Pulmonary artery endothelial cell (primary cell): ENCODE measurements at places on chromosomes 4 and X.

- DNase-seq, result no peak
These were observed 99.9 kb upstream of the ADRA2C start for GRCh38 chr4:3666263-3666662.

- no peak for DNase-seq
These were observed 35.9 kb downstream of the STK26 start for GRCh38 chrX:132058975-132059374.

DNA sequence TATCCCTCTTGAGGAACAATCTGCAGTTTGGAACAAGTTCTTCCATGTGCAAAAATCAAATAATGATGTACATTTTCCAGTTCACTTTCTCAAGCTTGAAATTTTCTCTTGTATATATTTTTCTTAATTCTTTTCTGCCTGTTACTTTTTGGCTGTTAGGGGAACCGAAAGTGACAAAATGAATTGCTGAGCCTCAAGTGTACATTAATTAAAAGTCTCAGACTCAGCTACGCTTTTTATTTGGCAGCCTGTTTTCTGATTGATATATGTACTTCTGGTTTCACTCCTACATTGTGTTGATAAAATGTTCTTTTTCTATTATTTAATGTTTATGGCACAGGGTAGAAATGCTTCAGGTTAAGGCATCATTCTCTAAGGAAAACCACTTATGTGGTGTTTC, 999.5 kb downstream of the PDHA2 start:
- no peak for DNase-seq

DNA sequence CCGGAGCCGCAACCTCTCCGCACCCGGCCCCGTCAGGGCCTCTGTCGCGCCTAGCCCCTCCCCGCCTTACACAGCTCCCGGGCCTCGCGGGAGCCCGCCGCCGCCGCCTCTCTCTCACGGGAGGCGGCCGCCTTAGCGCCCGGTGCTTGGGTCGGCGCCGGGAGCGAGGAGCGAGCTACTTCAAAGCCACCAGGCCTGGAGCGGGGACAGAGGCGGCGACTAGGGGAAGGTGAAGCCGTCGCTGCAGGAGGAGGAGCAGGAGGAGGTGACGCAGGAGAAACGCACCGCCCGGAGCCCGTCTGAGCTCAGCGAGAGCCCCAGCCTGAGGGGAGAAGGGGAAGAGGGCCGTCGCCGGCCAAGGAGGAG, 250 bp downstream of the USP9X start:
- DNase-seq, result peak; percentile 10

- no peak for DNase-seq
These were observed 3.9 kb upstream of the TMPRSS11B start for GRCh38 chr4:68249434-68249833.

DNA sequence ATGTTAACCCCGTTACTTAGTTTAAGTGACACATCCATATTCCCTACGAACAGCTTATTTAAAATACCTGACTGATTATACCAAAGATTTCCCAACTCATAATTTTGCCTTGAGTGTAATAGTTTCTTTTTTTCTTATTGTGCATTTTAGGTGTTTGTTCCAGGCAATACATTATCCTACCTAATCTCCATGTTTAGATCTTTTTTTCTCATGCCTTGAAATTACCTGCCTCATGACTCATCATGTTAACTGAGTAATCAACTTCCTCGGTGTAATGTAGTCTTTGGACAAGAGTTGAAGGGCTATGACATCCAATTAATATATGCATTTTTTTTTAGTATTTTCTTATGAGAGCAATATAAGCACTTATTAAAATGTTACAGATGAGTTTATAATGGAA, 228.7 kb upstream of the ANKRD50 start:
- DNase-seq, result no peak

DNA sequence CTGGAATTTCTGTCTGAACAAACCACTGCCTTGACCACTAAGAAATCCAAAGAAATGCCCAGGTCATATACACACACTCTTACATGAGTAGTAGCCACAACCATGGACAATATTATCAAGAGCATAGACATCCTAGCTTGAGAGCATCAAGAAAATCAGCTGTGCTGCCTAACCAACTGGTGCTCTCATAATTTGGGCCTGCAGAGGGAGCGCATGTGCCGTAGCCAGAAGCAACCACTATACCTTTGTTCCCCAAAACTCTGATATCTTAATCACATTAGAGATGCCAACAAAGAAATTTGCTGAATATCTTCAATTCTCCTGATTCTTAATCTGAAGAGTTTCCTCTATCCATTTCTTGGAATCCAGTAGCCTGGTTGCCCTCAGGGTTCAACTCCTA, 163.6 kb downstream of the ZNF674 start:
- no peak for DNase-seq

- no peak for DNase-seq
These were observed 8.7 kb upstream of the TBC1D14 start for GRCh38 chr4:6900956-6901355.

DNA sequence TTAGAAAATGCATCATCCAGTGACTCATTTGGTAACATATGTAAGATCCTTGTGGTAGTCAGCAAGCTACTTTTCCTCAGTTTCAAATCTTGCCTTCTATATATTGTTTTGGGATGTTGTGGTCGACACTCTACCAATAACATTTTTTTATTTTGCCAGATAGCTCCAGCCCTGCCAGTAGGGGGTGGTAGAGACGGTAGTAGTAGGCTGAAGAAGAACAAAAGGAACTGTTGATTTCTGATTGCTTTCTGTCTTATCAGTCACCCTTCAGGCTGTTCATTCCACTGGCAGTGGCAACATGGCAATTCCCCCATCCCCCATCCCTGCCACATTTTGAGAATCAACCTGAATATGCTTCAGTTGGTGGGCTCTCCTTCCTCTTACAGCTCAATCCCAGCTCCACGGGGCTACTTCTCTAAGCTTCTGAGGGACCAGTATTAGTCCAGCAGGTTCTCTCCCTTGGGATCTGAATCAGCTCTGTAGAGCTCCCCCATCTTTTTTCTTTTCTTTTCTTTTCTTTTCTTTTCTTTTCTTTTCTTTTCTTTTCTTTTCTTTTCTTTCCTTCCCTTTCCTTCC, 171.5 kb upstream of the VEGFC start:
- no peak for DNase-seq

- peak; percentile 63 for DNase-seq
These were observed 61.3 kb downstream of the SEPTIN11 start for GRCh38 chr4:77010841-77011354.

DNA sequence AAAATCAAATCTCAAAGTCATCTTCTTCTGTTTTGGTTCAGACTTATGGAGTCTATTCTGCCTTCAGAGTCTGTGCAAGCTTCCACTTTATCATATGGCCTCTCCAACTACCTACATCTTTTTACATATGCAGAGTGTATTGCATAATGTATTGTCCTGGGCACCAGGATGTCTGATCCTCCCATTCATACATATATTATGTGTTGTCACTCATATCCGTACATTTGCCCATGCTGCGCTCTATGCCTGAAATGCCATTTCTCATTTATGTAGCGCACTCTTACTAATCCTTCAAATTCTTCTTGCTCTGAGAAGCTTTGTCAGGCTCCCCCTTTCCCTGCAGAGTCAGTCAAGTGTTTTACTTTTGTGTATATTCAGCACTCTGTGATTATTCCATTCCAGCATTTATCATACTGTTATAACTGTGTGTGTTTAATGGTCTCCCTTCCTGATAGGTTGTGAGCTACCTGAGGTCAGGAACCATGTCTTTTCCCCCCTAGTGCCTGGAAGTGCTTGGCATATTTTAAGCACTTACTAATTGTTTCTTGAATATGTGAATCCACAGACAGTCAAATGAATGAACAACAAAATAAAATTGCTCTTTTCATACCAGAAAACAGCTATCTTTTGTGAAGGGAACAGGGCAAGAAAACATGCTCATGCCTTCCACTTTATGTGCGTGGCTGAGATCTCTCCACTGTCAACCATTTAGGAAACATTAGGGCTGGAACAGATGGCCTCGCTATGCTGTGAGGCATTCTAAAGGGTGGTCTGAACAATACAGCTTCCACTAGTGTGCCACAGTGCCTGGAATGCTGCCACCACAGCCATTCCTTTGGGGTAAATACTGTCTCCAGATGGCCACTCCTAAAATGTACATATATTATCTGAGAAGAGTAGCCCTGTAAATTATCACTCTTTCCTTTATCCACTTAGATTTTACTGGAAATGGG, 81.8 kb downstream of the GLUD2 start:
- no peak for DNase-seq
